Mammary epithelial cell (primary cell): ENCODE measurements at places on chromosomes 11 and 22.
A peak's percentile ranks its signal among the peaks of the same experiment; 100 is the strongest.

DNA sequence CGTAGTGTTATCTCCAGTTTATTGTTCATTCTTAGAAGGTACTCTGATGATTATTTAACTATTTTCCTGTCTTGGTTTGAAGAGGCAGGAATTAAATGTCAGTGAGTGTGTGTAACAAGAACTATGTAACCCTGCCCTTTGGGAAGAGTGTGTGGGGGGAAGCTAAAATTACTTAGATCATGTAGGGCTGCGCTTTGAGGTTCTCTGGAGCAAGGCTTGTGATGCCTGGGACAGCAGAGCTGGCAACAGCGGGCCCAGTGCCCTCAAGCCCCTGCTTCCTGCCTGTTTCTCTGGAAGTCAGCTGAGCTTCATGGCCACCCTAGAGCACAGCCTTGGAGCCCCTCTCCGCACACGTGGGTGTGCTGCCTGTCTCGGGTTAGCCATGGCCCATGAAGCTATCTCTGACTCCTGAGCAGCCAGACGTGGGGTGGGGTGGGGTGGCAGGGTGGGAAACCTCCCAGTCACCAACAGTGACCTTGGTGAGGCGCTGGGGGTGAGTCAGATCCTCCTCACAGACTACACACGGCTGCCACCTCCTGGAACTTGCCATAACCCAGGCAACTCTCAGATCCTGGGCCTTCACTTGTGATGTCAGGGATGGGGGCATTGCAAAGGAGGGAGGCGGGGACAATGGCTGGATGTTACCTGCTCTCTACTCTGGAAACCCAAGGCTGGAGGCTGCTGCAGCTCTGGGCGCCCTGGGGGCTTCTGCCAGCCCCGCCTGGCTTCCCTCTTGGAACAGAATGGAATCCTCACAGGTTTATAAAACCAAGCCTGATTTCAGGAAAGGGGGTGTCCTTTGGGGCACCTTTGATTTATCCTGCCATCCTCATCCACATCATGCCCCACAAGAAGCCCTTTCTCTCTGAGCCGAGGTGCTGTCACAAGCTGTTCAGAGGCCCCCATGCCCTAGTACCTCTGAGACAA is 88.6 kb downstream of the SNX19 start:
- DNase-seq = peak; percentile 73

GRCh38 chr11:12755510-12756453 is 81.6 kb downstream of the TEAD1 start:
- DNase-seq = peak; percentile 56

- DNase-seq = no peak
Measured at GRCh38 chr11:94450048-94450447, 43.6 kb downstream of the MRE11 start.

GRCh38 chr11:47946682-47947559 is 33.4 kb upstream of the PTPRJ start:
- peak; percentile 98 for DNase-seq

- DNase-seq = no peak
Measured at GRCh38 chr22:48666620-48667019, 1161.1 kb downstream of the BRD1 start.

- no peak for DNase-seq
Measured at GRCh38 chr11:123216249-123216648, 21.2 kb upstream of the CLMP start.

- no peak for DNase-seq
Measured at GRCh38 chr22:44084044-44084772, 60.1 kb downstream of the PARVB start.

GRCh38 chr11:42422090-42422489 is 889.7 kb upstream of the API5 start:
- peak; percentile 32 for DNase-seq

DNA sequence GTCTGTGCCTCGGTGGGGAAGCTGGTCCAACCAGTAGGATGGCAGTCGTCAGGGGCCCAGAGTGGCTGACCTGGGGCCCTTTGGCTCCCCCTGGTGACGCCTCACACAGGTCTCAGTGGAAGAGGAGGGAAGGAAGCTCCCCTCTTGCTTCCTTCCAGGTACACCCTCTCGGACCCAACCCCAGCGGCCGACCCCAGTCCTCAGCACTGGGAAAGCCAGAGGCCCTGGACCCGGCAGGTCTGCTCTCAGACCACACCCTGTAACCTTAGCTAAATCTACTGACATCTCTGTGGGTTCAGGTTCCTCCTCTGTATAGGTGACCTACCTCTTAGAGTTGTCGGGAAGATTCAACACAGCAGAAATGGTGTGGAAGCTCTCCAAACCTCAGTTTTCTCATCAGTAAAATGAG is 3.4 kb upstream of the SCUBE1 start:
- peak; percentile 9 for DNase-seq

DNA sequence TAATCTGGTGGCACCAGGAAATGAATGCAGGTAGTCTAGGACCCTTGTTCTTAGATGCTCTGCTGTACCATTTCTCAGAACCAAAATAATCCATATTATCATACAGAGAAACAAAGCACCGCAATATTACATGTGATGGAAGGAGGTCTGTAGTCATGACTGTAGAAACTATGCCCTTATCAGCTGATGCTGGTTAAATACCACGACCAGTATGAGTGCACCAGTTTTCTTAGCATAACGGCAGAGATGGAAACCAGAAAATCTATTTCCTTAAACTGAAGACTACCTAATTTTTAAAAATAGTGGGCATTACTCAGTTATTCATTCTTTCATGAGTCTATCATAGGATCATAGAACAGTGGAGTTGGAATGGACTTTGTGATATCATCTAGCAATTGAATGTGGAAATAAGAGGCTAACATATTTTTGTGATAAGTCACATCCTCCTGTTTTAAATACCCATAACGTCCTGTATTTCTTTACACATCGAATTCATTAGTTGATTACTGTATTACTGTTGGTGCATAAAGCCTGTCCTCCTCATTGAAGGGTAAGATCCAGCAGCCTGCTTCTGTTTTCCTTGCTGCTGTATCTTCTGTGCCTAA is 15.1 kb downstream of the JHY start:
- DNase-seq = no peak

DNA sequence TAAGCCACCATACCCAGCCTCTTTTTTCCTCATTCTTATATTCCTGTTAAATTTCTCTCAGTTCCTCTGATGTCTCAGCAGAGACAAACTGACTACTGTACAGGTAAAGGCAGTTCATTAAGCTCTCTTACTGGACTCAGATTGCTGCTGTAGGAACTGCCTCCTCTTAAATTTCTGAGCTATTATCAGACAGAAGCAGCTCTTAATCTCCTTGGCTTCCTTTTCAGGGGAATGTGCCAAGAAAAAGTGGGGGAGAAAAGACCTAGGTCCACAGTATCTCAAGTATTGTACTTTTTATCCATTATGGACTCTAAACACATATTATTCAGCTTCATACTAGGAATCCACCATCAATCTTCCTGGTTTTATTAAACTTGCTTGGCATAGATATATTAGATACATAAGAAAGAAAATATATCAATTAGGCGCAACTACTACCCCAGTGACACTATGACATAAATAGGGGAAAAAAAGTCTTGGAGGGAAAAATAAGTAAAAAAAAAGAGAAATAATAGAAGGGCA is 26.1 kb downstream of the MRTFA start:
- DNase-seq = no peak

GRCh38 chr11:78841456-78842060 is 266.9 kb upstream of the NARS2 start:
- peak; percentile 43 for DNase-seq

GRCh38 chr11:57900320-57900719 is 123.4 kb upstream of the OR9Q1 start:
- DNase-seq = peak; percentile 80
